ENCODE measurements at places on chromosomes 11 and 22.

- no peak for ATAC-seq
Observed at GRCh38 chr11:12769834-12770345, 95.7 kb downstream of the TEAD1 start.

DNA sequence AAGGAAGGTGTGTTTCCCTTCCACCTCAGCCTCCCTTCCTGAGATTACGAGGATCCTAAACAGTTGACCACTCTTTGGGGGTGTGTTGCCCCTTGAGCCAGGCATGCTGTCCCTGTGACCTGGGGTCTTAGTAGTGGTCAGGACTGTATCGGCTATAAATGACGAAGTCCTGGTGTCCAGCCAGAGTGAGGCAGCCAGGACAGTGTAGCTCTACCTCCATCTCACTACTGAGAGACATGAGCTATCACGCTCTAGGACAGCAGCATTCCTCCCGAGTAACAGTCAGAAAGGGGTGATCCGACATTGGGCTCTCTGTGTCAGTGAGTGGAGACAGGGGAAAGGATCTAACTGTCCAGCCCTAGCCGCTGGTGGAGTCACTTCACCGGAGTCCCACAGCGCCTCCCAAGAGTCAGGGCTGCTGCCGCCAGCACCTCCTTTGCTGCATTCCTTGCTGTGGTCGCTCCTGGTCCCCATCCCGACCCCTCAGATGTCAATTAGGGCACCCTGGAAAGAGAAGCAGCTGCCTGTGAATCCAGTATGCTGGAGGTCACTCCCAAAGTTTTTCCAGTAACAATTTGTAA lies 3.3 kb upstream of the B3GNT6 start:
- ATAC-seq = no peak

GRCh38 chr11:6650980-6651379 lies 4.6 kb downstream of the DCHS1 start:
- no peak for ATAC-seq

DNA sequence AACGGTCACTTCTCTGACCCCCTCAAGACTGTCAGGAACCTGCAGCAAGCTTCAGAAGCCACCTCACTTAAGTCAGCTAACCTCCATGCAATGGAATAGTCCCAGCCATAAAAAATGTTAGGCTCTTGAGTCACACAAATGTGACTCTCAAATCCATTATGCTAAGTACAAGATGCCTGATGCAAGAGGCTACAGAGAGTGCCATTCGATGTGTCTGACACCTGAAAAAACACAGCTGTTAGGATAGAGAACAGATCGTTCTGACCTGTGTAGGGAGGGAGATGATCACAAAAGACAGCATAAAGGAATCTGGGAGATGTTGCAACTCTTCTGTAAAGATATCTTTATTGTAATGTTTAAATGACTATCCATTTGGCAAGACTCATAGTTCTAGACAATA lies 712.4 kb downstream of the TBC1D22A start:
- ATAC-seq = no peak

DNA sequence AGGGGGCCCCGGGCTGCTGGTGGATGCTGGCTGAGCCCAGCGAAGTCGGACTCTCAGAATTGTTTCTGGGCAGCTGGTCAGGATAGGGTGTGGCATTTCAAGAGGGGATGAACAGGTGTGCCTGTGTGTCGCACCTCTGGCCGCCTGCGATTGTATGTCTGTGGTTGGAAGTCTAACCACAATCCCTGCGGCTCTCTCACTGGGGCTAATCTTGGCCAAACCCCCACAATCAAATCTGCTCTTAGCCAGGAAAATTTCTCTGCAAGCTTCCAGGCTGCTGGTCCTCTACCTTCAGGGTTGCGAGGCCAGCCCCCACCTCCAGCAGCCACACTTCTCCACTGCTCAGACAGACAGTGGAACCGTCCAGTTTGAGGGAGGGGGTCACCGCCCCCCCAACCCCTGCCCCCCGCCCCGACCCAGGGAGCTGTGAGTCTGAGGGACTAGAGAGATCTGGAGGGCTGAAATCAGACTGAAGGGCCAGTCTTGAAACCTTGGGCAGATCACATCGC lies 953 bp downstream of the ATG16L2 start:
- no peak for ATAC-seq

GRCh38 chr22:41596776-41597634 lies 7.4 kb upstream of the PMM1 start:
- ATAC-seq = peak; percentile 66

Measured in motor neuron (in vitro differentiated cells).